ENCODE measurements at places on chromosomes 1 and 21. TPM values are rescaled to one million over a fixed set of nuclear protein-coding genes. Genes with fewer than 3 reads are reported as not detected.

DNA sequence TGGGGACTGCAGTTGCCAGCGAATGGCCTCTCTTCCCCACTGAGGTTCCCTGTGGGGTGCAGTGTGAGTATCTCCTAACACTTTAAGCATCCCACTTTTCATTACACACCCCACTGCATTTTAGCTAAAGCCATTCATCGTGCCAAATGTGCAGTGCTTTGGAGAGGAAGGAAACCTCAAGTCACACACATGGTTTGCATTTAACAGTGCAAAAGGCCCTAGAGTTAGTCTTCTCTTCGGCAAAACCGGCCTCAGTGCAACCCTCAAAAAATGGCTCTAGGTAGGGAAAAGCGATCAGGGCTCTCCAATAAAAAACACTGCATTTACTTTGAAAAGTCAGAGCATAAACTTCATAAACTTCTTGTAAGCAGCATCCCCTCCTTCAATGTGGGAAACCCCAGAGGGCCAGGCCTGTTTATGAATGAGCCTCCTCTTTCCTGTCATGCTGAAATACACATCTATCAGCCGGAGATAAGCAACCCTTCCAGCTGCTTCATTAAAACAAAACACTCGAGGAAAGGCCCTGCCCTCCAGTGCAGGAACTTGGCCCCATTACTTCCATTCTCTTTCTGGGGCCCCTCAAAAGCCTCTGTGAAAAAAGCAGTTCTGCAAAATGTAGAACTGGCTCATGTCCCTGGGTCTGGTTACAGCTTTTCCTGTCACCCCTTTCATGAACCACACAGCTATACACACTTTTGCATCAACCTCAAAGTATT, 184.0 kb downstream of the CDC7 start:
- DNase-seq: peak; percentile 66
- H3K4me3 ChIP-seq: no peak overlapping the region
- H3K36me3 ChIP-seq: no peaks in the 10 kb centered on the region

DNA sequence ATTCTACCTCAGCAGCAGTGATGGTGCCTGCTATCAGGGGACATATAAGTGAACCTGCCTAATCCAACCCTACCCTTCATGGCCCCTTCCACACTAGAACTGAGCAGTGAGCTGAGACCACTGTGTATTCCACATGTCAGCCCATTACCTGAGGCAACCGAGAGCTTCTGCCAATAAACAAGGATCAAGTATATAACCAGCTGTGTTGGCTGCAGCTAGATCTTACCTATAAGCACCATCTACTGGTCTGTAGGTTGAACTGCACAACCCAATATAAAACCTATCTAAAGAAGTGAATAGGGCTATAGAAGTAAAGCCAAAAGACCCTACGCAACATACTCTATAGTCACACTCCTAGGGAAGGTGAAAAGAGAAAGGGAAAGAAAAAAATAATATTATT, 376.9 kb downstream of the HHIPL2 start:
- no peaks in the 10 kb centered on the region for H3K27me3 ChIP-seq
- H3K4me3 ChIP-seq: no peak overlapping the region
- H3K27ac ChIP-seq: no peak overlapping the region
- DNase-seq: no peak

- H3K4me1 ChIP-seq: peaks cover 6% of the 10 kb centered on the region
- H3K27ac ChIP-seq: no peak overlapping the region
- no peaks in the 10 kb centered on the region for H3K27me3 ChIP-seq
- H3K4me3 ChIP-seq: no peak overlapping the region
- DNase-seq: no peak
- H3K36me3 ChIP-seq: peaks cover 6% of the 10 kb centered on the region
Observed at GRCh38 chr1:220040028-220040596, 6.2 kb downstream of the EPRS1 start.

ESPN gene
- 2.2 TPM for total RNA-seq

SPRR2B gene
- total RNA-seq: not detected

GRCh38 chr1:53583021-53583867, 124.0 kb downstream of the DMRTB1 start:
- H3K4me1 ChIP-seq: no peaks in the 10 kb centered on the region
- H3K27me3 ChIP-seq: peaks cover 4% of the 10 kb centered on the region
- no peak overlapping the region for H3K4me3 ChIP-seq
- DNase-seq: no peak

TEDDM1 gene
- not detected for total RNA-seq

GRCh38 chr1:230752407-230752806, 5.2 kb downstream of the CAPN9 start:
- DNase-seq: no peak
- H3K4me3 ChIP-seq: no peak overlapping the region
- no peaks in the 10 kb centered on the region for H3K36me3 ChIP-seq
- H3K27me3 ChIP-seq: no peaks in the 10 kb centered on the region
- no peaks in the 10 kb centered on the region for H3K4me1 ChIP-seq

- H3K4me1 ChIP-seq: no peaks in the 10 kb centered on the region
- H3K4me3 ChIP-seq: no peak overlapping the region
- no peak overlapping the region for H3K27ac ChIP-seq
- no peaks in the 10 kb centered on the region for H3K27me3 ChIP-seq
- DNase-seq: no peak
Observed at GRCh38 chr1:75797273-75797588, 549 bp downstream of the MSH4 start.

- DNase-seq: no peak
- H3K4me1 ChIP-seq: no peaks in the 10 kb centered on the region
- H3K36me3 ChIP-seq: no peaks in the 10 kb centered on the region
- H3K27me3 ChIP-seq: peaks cover 4% of the 10 kb centered on the region
Observed at GRCh38 chr1:26083208-26083607, 15.8 kb upstream of the TRIM63 start.

DNA sequence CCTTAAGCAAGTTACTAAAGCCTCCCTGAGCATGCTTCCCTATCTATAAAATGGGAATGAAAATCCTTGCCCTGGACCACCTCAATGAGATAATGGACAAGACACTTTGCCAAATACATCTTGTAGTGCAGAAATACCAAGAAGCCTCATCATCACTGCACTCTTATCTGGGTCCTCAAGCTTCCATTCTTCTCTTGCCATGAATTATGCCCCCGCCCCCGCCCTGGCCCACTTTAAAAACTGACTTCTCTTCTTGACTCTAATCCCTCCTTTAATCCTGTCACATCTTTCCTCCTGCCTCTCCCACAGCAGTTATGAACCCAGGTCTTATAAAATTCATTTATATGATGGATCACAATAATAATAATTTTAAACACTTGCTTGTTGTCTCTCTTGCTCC, 14.8 kb downstream of the ARHGEF11 start:
- no peak overlapping the region for H3K27ac ChIP-seq
- no peaks in the 10 kb centered on the region for H3K27me3 ChIP-seq
- H3K36me3 ChIP-seq: no peaks in the 10 kb centered on the region
- no peaks in the 10 kb centered on the region for H3K4me1 ChIP-seq

GPR161 gene
- 36.5 TPM for total RNA-seq

Data from endothelial cell of umbilical vein (primary cell).